Right lobe of liver (tissue), 6 donors: ENCODE measurements at places on chromosomes 4 and X. TPM values are rescaled to one million over a fixed set of nuclear protein-coding genes. Genes with fewer than 3 reads are reported as not detected.

HERC5 gene
- total RNA-seq, result 5.8 TPM

KLHL13 gene
- total RNA-seq, result 2.4 TPM

FANCB gene
- total RNA-seq, result 0.99 TPM

NUDT10 gene
- 1.9 TPM for total RNA-seq

HSFX3 gene
- total RNA-seq, result not detected

SPATA18 gene
- total RNA-seq, result 2.9 TPM

NPFFR2 gene
- not detected for total RNA-seq

ARX gene
- not detected for total RNA-seq

FOXP3 gene
- 0.34 TPM for total RNA-seq

ZNF157 gene
- not detected for total RNA-seq

DNA sequence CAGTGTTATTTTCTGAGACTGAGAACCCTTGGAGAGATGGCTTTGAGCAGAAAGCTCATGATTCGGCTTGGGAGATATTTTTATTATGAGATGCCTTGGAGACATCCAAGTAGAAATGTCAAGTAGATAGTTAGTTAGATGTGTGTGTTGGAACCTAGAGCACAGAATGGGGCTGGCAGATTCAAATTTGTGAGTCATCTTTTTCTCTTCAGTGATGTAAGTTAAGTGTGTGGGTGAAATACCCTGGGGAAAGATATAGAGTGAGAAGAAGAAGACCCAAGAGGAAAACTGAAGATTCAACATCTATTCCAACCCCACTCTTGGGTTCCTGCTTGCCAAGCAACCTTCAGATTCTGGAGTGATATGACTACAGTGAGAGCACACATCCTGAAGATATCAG lies 580.8 kb upstream of the AMOT start:
- no peak overlapping the region for H3K4me3 ChIP-seq
- no peaks in the 10 kb centered on the region for H3K36me3 ChIP-seq
- no peaks in the 10 kb centered on the region for H3K27me3 ChIP-seq
- no peak for DNase-seq
- H3K27ac ChIP-seq, result no peak overlapping the region

GRCh38 chr4:111689214-111689613 lies 456.0 kb upstream of the FAM241A start:
- no peaks in the 10 kb centered on the region for H3K36me3 ChIP-seq
- peak; percentile 60 for DNase-seq
- H3K4me1 ChIP-seq, result peaks cover 5% of the 10 kb centered on the region

DNA sequence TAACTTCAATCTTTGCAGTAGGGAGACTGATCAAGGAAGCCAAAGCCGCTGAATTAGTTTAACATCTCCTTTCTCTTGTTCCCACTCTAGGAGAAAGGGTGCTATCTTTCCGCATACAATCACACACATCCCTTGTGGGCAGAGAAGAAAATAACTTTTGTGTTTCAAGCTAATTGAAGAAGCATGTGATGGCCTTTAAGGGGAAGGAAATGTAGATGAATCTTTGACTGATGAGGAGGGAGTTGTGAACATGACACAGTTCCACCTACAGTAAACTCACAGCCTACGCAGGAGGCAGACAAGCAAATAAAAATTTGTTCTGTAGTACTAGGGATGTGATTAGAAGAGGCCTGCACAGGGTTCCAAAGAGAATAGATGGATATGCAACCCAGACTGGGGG lies 14.7 kb upstream of the SPATA4 start:
- H3K27ac ChIP-seq, result no peak overlapping the region
- DNase-seq, result no peak
- H3K36me3 ChIP-seq, result no peaks in the 10 kb centered on the region
- no peak overlapping the region for H3K4me3 ChIP-seq

- no peak overlapping the region for H3K4me3 ChIP-seq
- H3K36me3 ChIP-seq, result no peaks in the 10 kb centered on the region
- peak; percentile 57 for DNase-seq
- H3K4me1 ChIP-seq, result peaks cover 29% of the 10 kb centered on the region
- H3K27ac ChIP-seq, result peak overlapping the region; percentile 53
- H3K27me3 ChIP-seq, result no peaks in the 10 kb centered on the region
Measured at GRCh38 chr4:69830560-69831269, 29.2 kb downstream of the SULT1E1 start.

GRCh38 chr4:173346074-173346473 lies 11.9 kb upstream of the HMGB2 start:
- H3K27me3 ChIP-seq, result no peaks in the 10 kb centered on the region
- H3K27ac ChIP-seq, result no peak overlapping the region
- no peaks in the 10 kb centered on the region for H3K4me1 ChIP-seq
- no peak overlapping the region for H3K4me3 ChIP-seq

- no peak overlapping the region for H3K27ac ChIP-seq
- no peaks in the 10 kb centered on the region for H3K27me3 ChIP-seq
- no peaks in the 10 kb centered on the region for H3K36me3 ChIP-seq
- H3K4me3 ChIP-seq, result no peak overlapping the region
Measured at GRCh38 chrX:8455557-8455956, 9.1 kb upstream of the VCX3B start.

DNA sequence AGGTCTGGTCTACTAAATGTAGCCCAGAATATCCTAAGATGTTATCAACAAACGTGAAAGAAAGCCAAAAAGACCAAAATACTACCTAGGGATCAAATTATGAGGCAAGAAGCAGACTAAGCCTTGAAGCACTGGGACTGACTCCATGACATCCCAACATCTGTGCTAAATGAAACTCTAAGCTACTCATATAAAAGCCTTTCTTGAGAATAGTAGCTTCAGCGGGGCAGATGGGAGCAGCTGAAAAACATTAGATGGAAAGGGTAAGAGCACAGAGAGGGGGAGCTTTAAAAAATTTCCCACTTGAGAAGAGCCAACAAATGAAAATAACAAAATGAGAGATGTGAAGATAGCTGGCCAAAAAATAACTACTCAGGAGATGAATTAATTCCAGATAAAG lies 81.7 kb downstream of the MAD2L1 start:
- H3K27me3 ChIP-seq, result no peaks in the 10 kb centered on the region
- no peaks in the 10 kb centered on the region for H3K4me1 ChIP-seq
- no peak for DNase-seq

DNA sequence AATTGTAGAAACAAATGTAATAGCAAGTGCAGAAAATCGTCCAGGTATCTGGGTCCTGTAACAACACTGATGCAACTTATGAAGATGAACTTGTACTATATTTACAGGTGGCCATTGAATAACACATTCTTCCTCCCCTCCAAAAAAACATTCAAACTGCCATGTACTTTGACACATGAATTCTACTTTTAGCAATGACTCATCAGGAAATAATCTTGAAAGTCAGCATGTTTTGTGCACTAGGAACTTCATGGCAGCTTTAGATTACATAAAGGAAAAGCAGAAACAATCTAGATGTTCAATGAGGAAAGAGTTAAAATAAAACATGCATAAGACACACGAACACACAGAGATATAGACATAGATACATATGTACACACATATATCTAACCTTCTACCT lies 2.5 kb downstream of the PABPC1L2A start:
- H3K4me3 ChIP-seq, result no peak overlapping the region
- no peaks in the 10 kb centered on the region for H3K4me1 ChIP-seq
- DNase-seq, result no peak
- H3K27ac ChIP-seq, result no peak overlapping the region
- H3K36me3 ChIP-seq, result no peaks in the 10 kb centered on the region
- no peaks in the 10 kb centered on the region for H3K27me3 ChIP-seq

GRCh38 chr4:140246216-140246615 lies 92.2 kb upstream of the MAML3 start:
- H3K4me3 ChIP-seq, result no peak overlapping the region
- H3K27me3 ChIP-seq, result no peaks in the 10 kb centered on the region
- H3K27ac ChIP-seq, result no peak overlapping the region
- no peaks in the 10 kb centered on the region for H3K36me3 ChIP-seq

GRCh38 chr4:189305500-189305899 lies 635.2 kb upstream of the FRG1 start:
- DNase-seq, result no peak
- no peak overlapping the region for H3K27ac ChIP-seq
- no peaks in the 10 kb centered on the region for H3K4me1 ChIP-seq
- H3K4me3 ChIP-seq, result no peak overlapping the region
- no peaks in the 10 kb centered on the region for H3K36me3 ChIP-seq
- H3K27me3 ChIP-seq, result no peaks in the 10 kb centered on the region

- H3K4me1 ChIP-seq, result no peaks in the 10 kb centered on the region
- H3K27ac ChIP-seq, result no peak overlapping the region
- DNase-seq, result no peak
Measured at GRCh38 chr4:47617607-47618006, 132.5 kb downstream of the ATP10D start.

- H3K36me3 ChIP-seq, result peaks cover 22% of the 10 kb centered on the region
- no peaks in the 10 kb centered on the region for H3K4me1 ChIP-seq
- H3K4me3 ChIP-seq, result no peak overlapping the region
- no peaks in the 10 kb centered on the region for H3K27me3 ChIP-seq
- no peak for DNase-seq
- H3K27ac ChIP-seq, result no peak overlapping the region
Measured at GRCh38 chr4:22412013-22412412, 103.9 kb downstream of the ADGRA3 start.

DNA sequence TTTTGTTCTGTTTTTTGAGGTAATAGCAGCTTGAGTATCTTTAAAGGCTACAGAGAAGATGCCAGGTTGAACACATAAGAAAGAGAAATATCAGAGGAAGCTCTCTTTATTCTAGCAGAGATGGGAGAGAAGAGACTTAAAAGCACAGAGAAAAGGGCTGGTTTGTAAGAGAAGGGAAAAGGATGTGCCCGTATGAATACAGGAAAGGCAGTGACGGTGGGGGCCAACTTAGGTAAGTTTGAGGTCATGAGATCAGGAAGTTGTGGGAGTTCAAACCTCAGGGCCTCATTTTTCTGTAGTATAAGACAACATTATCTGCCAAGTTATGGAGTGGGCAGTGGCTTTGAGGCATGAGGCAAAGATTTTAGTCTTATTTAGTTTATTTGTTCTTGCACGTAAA lies 121.3 kb upstream of the S100G start:
- no peak overlapping the region for H3K4me3 ChIP-seq
- H3K27ac ChIP-seq, result no peak overlapping the region
- no peaks in the 10 kb centered on the region for H3K27me3 ChIP-seq
- no peak for DNase-seq
- no peaks in the 10 kb centered on the region for H3K36me3 ChIP-seq

DNA sequence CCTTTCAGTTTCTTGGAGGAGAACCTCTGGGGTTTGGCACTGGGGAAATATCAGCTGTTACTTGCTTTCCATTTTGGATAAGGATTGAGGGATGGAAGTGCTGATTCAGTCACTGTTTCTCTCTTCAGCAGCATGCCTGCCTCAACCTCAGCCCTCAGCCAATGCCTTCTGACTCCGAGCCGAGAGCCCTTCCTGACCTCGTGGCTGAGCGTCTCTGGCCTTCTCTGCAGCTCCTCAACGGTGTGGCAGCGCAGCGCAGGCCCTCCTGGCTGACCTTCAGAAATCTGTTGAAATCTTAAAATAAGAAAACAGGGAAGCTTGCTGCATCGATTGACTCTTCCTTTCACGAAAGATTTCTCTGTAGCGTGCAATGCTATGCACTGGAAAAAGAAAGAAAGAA lies 434.3 kb upstream of the FAT1 start:
- no peaks in the 10 kb centered on the region for H3K27me3 ChIP-seq
- DNase-seq, result no peak
- H3K4me1 ChIP-seq, result no peaks in the 10 kb centered on the region
- no peak overlapping the region for H3K27ac ChIP-seq
- H3K4me3 ChIP-seq, result no peak overlapping the region

GRCh38 chr4:125666635-125667034 lies 351.9 kb downstream of the FAT4 start:
- no peaks in the 10 kb centered on the region for H3K36me3 ChIP-seq
- no peak overlapping the region for H3K27ac ChIP-seq
- H3K4me3 ChIP-seq, result no peak overlapping the region
- DNase-seq, result no peak

DNA sequence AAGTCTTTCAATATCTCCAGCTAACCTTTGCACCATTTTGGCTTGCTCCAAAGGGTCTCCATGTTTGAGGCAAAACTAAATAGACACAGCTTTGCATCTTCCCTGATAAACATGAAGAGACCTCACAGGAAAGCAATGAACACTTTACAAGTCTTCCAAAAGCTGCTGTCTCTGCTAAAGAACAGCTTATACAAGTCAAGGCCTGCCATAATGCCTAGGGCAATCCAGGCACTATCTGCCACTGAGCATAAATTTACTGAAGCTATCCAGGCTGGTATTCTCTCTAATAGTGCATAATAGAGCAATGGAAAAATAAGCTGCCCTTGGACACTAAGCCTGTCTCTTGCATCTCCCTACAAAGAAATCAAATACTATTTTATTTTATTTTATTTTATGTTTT lies 60.1 kb upstream of the S100G start:
- no peak overlapping the region for H3K4me3 ChIP-seq
- no peaks in the 10 kb centered on the region for H3K36me3 ChIP-seq
- H3K27ac ChIP-seq, result no peak overlapping the region
- DNase-seq, result no peak
- H3K27me3 ChIP-seq, result no peaks in the 10 kb centered on the region

DNA sequence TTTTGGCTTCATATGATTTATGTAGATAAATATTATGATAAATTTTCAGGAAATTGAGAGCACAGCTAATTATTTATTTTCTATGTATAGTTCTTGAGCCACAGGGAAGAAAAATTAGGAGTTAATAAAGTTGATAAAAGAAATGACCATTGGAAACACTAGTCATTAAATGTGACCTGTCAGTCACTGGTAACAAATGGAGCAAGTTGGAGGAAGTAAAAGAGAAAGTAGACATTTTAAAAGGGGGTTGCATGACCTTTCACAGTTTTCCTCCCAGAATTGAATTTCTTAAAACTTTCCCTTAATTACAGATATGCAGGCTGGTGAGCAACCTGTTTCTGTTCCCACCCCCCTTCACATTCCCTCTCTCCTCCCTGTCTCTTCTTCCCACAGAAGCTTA lies 5.3 kb downstream of the SMIM9 start:
- no peaks in the 10 kb centered on the region for H3K36me3 ChIP-seq
- H3K4me3 ChIP-seq, result no peak overlapping the region
- no peaks in the 10 kb centered on the region for H3K4me1 ChIP-seq
- no peak for DNase-seq
- H3K27me3 ChIP-seq, result peaks cover 8% of the 10 kb centered on the region

DNA sequence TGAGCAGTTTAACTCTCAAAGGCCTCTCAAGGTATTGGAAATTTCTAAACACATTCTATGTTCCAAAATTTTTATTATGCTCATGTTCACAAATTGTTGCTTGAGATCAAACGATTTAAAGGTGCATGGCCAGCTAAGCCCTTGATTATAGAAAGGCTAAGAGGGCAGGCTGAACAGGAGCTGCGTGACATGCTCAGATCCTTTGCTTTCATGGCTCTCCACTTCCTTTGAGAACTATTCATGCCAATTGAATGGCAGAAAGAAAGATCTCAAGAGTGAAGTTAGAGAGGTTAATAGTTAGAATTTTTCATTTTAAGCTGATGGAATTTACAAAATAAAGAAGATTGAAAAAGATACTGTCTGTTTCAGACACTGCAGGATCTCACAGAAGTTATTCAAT lies 594 bp downstream of the LRIT3 start:
- H3K4me1 ChIP-seq, result no peaks in the 10 kb centered on the region
- no peaks in the 10 kb centered on the region for H3K36me3 ChIP-seq
- H3K4me3 ChIP-seq, result no peak overlapping the region
- H3K27ac ChIP-seq, result no peak overlapping the region
